Stimulated activated CD4-positive, alpha-beta T cell treated with anti-CD3 and anti-CD28 coated beads, Interleukin-1b, Interleukin-23, amount 100 ng/mL, for 24 hours (primary cell): ENCODE measurements at places on chromosomes 6 and 20.

- DNase-seq = no peak
Measured at GRCh38 chr20:13228771-13229170, 7.7 kb downstream of the ISM1 start.

DNA sequence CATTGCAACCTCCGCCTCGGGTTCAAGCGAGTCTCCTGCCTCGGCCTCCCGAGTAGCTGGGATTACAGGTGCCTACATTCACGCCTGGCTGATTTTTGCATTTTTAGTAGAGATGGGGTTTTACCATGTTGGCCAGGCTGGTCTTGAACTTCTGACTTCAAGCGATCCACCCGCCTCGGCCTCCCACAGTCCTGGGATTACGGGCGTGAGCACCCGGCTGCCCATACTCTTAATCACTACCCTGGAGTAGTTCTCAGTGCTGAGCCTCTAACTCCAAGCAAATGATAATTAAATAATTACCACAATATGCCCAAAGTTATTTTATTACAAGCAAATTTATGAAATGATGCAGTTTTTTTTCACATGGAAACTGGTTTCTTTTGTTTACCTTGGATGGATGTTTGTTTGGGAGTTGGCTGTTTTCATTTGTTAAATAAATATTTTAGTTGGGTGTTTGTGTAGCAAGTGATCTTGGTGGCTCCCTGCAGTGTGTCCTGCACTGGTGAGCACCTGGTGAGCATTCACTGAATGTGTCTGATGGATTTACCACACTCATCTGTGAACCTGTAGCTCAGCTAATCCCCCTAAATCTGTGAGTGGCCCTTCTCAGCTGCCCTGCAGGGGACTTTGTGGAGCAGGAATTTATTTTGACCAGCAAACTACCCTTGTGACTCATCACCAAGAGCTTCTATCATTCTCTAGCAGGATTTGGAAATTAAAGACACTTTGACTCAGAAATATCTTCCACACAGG lies 36.9 kb downstream of the UTRN start:
- DNase-seq = no peak

DNA sequence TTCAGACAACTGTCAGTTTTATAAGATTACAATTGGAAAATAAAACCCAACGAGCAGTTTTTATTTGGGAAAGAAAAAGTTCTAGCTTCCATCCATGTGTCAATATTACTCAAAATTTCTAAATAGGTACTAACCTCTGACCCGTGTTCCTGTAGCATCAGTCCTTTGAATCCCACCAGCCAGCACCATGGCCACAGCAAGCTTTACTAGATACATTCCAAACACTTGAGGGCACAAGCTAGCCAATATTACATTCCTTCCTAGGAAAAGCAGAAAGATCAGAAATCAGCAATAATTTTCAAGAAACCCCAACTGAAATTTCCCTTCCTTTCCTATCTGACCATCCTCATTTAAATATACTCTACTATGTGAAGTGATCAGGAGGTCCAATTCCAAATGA lies 19.2 kb downstream of the ASF1A start:
- no peak for DNase-seq

DNA sequence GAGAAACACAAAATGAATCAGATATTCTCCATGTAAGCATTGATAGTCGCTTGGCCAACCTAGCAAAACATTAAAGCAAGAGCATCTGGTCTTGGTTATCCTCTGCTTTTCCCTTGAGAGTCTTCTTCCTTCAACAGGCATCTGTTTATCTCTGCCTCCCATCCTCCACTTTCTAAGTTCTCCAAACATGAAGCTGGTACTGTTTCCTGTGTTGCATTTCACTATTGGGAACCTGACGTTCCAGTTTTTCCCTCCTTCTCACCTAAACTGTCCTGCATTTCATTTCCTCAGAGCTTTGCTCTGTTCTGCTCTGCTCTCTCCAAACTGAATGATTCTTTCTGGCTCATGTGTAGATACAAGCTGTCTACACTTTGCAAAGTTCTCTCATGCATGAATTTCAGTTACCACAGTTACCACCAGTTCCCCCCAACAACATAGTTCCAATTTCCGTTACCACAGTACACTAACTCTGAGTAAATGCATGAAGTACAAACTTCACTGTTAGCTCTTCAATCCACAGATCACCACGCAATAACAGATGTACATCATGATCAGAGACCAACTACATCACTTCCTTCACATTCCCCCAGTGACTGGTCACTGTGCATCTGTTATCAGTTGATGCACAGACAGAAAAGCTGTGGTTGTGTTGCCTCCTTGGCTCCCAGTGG lies 86.7 kb upstream of the F13A1 start:
- DNase-seq = no peak

GRCh38 chr6:22113026-22113766 lies 183.6 kb downstream of the PRL start:
- no peak for DNase-seq

GRCh38 chr6:11236076-11236750 lies 3.7 kb upstream of the NEDD9 start:
- no peak for DNase-seq

DNA sequence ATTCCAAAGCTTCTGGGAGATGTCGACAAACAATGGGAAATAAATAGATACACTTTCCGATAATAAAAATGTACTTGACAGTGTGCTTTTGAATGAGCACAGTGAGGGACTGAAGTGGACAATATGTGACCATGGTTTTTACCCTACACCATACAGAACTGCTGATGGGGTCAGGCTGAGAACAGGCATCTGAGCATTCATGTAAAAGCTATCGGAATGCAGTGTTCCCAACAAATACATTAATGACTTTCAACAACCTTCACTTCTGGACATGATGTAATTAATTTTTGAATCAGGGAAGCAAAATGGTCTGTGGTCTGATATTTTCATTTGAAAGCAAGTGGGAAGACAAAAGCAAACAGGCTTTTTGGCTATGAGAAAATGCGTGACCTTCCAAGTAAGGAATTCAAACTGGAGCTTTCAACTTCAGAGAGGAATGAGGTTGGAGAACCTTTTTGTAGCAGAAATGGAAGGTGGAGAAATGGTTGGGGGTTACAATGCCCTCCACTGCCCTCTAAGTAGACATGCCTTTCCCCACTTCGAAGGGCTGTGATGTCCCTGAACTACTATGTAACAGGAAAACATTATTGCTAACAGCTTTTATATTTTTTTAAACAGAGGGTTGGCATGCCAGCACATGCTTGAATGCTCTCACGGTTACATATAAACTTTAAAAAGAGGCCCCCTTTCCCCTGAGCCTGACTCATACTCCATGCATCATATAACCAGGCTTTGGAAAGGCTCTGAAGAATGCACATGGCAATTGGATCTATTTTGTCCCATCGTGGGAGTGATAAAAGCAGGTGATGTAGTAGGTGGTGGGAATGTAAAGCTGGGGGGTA lies 203.5 kb upstream of the CITED2 start:
- DNase-seq = no peak
